ENCODE measurements at places on chromosomes 2 and 18.

DNA sequence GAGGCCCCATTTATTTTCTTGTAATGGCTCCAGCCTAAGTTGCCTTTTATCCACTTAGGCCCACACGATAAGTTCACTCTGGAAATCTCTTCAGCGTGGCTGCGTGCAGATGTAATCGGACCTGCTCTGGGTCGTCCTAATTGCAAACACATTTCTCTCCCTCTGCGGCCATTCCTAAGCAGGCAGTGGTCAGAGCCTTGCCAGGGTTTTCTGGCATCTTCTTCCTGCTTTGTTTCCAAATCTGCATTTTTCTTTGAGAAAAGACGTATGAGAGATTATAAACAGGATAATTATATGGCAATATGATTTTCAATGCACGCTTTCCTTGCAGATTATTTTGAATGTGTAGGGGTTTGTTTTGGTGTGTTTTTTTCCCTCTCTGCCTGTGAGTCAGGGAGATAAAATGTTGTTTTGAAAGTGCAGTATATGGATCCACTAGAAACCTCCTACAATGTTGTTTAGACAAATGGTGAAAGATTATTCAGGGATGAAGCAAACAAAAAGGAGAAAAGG lies 239.4 kb upstream of the TANK start:
- DNase-seq: no peak

- no peak for DNase-seq
These were observed 27.2 kb downstream of the CD28 start for GRCh38 chr2:203733684-203734083.

DNA sequence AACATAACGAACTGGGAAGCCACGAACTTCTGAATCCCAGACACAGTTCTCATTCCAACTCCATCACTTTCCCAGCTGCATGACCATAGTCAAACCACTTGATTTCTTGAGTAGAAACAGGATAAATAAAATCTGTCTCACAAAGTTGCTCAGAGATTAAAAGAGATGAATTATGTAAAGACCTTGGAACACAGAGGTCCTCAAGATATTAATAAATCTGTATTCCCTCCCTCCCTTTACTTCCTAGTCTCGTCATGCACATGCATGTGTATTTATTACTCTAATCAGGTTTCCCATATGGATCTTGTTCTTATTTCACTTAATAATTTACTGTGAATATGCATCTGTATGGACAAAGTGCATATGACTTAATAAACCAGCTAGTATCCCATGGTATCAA lies 21.1 kb upstream of the CSRNP3 start:
- DNase-seq: no peak

DNA sequence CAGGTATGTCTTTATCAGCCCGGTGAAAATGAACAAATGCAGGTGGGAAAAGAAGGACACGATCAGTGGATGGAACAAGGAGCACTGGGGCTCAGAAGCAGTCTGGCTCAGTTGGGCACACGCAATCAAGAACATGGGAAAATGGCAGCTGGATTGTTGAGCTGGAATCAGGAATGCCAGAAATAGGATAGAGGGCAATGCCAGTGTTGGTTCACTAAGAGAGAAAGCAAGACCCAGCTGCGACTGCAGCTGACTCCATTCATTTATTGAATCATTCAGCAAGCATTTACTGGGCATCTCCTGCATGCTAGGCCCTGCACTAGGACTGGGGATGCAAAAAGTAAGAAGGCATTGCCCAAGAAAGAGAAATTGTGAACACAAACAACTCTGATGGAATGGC lies 13.6 kb upstream of the TTR start:
- no peak for DNase-seq

DNA sequence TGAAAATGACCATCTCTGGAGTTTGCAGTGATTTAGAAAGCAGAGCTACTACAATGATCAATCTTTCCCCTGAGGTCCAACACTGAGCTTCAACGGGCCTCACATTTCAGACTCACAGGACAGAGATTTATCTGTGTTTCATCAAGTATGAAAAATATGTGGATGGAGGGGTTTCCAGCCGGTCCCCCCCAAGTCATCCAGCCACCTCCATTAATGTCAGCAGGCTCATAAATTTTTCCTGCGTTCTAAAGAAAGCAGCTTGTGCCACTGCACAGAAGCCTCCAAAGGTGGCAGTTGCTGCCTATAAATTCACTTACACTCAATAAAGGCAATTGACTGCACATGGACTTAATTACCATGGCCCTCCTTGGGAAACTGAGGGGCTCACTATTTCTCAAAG lies 117.4 kb upstream of the ACKR3 start:
- DNase-seq: no peak

DNA sequence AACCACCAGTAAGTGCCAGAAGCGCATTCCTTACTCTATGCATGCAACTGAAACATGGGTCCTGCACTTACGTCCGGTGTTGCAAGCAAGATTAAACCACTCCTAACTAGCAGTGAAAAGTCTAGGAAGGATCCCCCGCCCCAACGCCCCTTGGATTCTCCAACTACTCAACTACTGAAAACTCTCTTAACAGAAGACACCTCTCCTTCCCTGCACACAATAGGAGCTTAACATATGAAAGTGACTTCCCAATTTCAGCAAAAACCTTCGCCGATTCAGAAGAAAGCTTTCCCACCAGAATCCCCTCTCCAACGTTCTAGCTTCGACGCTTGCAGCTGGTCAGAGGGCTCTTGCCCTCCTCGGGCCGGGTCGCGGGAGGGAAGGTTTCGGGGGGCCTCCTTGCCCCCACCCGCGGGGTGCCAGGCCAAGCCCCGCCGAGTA lies 578 bp downstream of the IWS1 start:
- DNase-seq: no peak

DNA sequence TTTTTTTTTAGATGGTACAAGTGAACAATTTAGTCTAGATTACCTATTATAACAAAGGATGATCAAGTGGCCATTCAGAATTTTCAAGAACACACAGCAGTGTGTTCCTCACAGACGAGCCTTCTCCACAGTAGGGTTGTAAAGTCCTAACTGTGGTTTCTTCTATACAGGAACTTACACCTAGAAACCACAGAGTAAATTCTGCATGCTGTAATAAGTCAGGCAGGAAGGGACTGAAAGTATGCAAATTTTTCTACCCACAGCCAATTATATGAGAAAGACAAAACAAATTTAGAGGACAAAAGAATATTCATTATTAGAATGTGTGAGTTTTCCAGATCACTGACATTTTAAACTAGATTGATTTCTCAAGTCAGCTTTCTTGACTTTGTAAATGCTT lies 99.5 kb downstream of the RBMS1 start:
- DNase-seq: no peak

- DNase-seq: no peak
These were observed 103.8 kb downstream of the TMEFF2 start for GRCh38 chr2:192090911-192091310.

DNA sequence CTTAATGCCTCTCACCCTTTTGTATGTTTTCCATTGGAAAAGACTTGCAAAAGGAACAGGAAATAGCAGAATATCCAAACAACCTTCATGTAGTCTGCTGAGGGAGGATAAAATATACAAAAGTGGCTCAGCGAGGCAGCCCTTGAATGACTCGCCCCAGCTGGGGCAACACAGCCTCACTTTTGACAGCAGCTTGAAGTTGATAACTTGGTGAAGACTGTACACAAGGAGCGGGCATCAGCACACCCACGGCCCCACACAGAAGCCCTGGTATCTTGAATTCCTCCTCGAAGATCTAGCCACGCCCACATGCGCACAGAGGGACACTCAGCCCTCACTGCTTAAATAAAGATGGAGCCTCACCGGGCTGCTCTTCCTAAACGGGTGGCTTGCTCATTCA lies 161.0 kb downstream of the IRS1 start:
- DNase-seq: no peak

GRCh38 chr2:52312486-52312885 lies 1280.6 kb upstream of the NRXN1 start:
- no peak for DNase-seq

DNA sequence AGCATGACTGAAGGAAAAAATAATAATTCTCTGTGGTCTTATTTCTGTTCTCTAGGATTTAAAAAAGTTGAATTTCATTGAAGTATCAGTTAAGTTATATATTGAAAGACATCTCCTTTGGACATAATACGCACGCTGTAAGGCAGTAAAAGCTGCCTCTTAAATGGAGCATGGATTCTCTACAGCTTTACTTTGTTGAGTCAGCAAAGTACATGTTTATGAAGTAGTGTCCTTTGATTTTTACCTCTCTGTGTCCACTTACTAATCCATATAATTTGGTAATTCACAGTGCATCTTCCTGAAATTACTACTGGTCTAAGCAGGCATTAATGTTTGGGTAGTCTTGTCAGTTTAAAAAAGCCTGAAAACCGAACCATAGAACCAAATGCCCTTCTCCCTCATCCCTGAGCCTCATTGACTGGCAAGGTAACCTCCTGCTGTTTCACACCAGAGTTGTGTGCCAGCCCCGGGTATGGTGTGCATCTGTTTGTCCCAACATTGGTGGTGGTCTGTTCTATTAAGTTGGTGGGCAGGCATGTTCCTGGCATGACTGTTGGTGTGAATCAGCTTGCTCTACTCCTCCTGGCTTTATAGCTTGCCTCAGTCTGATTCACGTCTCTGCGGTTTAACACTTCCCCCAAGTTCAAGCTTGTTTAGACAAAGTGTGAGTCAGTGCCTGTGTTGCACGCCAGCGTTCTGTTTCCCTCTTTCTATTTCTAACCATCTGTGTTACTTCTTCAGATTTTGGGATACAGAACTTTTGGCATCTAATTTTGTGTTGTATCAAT lies 71.0 kb upstream of the ITM2C start:
- DNase-seq: peak; percentile 30

DNA sequence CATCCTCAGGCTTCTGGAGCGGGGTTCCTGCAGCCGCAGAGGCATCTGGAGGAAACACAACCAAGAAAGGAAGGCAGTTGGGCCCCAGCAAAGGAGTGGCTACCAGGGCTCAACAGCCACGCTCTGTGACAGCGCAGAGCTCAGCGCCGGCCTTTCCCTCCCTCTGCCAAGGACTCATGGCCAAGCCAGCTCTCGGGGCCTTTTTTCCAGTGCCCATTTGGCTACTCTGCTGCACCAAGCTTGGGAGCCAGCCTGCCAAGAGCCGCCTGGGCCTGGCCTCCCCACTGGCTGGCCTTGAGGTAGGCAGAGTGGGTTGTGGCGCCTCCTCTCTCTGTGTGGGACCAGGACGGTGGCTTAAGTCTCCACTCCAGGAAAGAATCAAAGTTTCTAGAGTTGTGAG lies 7.2 kb upstream of the CCDC74A start:
- no peak for DNase-seq

DNA sequence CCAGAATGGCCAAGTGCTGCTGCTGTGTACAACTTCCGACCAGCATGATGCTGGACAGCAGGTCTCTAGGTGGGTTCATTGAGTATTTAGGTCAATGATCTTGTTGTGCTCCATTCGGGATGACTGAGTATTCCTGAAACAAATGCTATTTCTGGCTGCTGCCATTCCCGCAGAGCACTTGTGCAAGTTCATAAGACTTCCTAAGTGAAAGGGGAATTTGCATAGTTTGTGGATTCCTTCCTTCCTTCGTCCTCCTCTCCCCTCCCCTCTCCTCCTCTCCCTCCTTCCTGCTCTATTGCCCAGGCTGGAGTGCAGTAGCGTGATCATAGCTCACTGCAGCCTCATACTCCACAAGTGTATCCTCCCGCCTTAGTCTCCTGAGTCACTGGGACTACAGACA lies 40.4 kb downstream of the LDLRAD4 start:
- no peak for DNase-seq

All from anterior cingulate cortex (tissue), 58 donors.